NCI-H526 treated with DMSO at 0.1 percent for 48 hours (cell line): ENCODE measurements at places on chromosomes 1 and 21.

- no peak for DNase-seq
Measured at GRCh38 chr1:168348146-168348709, 67.6 kb downstream of the TBX19 start.

GRCh38 chr1:55623311-55623710 is 408.1 kb upstream of the USP24 start:
- no peak for DNase-seq

DNA sequence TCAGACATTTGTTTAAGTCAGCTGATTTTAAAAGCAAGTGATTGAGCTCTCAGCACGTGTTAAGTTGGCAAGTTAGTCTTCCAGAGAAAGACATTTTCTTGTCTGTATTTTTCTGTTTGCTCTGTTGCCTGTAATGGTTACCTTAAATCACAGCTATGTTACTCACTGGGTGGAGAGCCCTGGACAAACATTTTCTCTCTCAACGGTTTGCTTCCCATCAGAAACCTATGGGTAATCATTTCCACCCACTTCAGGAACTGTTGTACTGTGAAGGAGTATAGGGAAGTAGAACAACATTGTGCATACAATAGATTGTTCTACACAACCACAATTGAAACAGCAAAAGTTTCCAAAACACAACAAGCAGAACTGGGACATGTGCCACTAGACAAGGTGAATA is 113.9 kb upstream of the DPT start:
- no peak for DNase-seq

- peak; percentile 20 for DNase-seq
Measured at GRCh38 chr1:112614460-112615065, 4.4 kb downstream of the ST7L start.

DNA sequence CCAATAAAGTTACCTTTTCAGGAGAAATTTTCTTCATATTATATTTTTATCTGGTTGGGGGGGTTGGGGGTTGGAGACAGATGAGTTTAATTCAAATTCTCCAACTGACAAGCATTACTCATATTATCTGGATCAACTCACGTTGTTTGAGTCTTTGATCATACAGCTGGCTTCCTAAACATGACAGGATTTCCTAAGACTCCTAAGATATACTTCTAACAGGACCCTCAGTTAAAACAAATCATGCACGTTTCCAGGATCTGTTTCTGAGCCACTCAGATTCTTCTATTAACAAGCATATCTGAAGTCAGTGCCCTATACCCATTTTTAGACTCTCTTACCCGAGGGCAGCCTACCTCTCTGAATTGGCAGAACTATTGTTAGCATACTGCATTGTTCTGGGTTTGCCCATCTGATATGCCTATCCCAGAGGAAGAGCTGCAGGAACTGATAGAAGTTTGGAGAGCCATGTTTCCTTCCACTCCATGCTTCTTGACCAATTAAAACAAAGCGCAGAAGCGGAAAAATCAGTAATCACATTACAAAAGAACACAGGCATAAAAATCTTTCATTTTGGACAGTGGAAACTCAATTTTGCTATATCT is 653.9 kb downstream of the LTN1 start:
- no peak for DNase-seq

DNA sequence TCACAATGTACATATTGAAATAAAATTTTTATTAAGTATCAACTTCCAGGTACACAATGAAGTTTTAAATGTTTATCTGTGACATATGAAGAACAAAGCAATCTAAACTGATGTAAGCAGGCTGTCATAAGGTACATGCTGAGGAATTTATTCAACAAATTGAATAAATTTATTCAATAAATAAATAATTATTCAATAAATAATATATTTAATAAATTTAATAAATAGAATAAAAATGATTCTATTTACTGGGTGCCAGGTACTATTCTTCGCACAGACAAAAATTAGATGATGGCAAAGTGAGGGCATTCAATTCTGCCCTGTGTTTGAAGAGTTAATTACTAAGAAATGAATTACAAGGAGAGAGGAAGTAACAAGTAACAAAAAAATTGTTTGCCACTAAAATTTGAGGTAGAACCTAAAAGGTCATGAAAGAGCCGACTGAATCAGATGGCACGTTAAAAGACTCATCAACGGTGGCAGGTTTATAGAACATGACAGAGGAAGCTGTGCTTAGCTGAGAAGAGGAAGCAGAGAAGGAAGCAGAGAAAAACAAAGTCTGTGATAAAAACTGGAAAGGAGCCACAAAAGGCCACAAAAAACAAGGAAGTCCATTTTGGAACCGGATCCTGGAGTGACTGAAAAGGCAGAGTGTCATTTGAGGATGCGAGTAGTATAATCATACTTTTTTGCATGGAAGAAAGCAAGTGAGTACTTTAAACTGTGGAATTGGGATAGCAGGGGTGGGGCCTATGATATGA is 2.2 kb upstream of the USP24 start:
- DNase-seq, result no peak

GRCh38 chr1:170696591-170697290 is 32.8 kb downstream of the PRRX1 start:
- no peak for DNase-seq

DNA sequence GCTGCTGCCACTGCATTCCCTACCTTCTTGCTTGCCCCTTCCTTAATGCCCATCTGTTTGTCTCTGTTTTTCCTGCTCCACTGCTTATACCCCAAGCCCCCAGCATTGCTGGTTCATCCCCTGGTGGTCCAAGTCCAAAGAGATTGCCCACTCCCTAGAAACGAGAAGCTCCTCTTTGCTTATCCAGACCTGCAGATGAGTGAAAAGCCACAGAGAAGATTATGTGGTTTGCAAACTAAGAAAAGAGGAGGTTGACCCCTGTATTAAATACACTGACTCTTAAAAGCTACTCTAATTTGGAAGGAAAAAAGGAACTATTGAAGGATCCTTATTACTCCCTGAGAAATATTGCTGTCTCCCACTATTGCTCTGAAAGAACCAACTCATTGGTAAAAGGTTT is 146.8 kb upstream of the RAB4A start:
- no peak for DNase-seq

GRCh38 chr1:182990413-182991144 is 32.6 kb upstream of the LAMC1 start:
- no peak for DNase-seq

- no peak for DNase-seq
Measured at GRCh38 chr1:227924168-227924832, 23.4 kb downstream of the WNT9A start.

DNA sequence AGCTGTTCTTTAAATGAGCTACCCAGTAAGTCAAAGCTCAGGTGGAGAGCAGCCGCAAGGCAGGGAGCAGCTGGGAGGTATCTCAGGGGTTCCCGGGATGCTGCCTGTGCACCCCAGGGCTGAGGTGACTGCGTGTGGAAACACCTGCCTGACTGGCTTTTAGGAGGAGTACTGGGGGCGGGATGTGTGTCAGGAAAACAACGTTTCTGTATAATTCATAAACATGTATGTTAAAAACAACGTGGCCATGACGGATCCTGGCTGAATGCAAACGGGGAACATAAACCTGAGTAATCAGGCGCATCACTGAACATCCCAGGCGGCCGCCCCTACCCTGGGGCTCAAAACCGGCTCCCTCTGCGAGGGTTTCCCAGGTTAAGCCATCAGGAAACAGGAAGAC is 1.5 kb downstream of the C1orf159 start:
- no peak for DNase-seq

DNA sequence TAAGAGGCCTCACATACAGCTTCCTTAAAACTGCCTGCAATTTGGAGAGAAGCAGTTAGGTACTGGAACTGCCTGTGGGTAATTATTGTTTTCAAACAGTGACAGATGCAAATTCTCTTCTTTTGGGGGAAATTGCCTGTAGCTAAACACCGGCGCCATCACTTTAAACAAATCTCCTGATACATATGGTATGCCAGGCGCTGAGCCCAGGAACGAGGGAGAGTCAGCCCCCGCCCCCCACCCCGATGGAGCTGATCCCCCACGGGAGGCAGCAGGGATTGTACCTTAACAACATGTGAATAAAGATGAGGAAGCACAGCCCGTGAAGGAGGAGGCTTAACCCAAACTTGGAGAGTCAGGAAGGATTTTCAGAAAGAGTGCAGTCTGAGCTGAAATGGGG is 7.1 kb downstream of the TMEM51 start:
- DNase-seq, result peak; percentile 92

DNA sequence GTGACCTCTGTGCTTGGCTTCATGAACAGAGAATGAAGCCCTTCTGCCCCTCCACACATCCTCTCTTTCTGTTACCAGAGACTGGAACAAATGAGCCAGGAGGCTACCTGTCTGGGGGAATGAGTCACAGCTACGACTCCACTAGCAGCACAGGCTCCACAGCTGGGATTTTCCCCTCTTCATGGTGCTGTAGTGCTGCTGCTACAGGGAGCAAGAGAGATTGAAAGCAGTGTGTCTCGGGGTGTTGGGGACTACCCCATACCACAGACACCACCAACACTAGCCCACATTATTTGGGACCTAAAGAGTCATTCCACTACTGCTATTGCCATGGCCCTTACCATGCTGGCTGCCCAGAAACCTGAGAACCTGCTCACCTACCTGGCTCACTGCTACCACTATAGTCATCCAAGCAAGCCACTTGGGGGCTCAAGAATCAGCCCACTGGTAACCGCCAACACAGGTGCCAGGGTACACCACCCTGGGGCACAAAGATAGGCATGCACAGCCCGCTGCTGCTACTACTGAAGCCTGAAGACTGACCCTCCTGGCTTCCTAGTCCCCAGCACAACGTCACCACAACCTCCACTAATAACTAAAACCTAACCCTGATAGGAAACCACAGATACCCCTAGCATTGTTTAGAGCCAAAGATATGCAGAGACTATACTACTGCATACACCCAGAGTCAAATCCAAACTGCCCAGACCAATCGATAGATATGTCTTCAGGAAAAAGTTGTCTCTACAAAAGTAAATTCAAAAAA is 17.7 kb downstream of the CD1E start:
- no peak for DNase-seq

- DNase-seq, result no peak
Measured at GRCh38 chr1:212309967-212310366, 24.8 kb downstream of the PPP2R5A start.

DNA sequence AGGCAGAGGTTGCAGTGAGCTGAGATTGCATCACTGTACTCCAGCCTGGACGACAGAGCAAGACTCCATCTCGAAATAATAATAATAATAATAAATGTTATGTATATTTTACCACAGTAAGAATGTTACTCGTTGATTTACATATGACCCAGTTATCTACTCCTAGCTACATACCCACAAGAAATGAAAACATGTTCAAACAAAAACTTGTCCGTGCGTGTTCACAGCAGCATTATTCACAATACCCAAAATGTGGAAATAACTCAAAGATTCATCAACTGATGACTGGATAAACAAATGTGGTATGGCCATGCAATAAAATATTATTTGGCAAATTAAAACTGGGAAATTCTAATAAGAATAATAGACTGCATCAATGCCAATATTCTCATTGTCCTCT is 31.7 kb upstream of the ENSA start:
- no peak for DNase-seq

DNA sequence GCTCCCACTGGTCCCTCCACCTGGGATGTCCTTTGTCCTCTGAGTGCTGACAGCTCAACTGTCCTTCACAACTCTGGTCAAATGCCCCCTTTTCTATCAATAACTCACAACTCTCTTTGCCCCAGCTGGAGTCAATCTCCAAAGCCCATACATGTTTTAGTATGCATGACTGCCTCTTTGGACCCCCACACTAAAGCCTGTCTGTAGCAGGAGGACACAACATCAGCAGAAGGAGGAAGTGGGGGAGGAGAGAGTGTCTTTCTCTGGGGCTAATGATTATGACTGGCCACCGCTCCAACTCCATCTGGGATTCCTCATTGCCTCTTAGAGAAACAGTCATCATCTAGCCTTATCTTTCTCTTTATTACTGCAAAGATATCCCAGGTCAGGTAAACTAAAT is 186.6 kb upstream of the FGGY start:
- no peak for DNase-seq

- DNase-seq, result peak; percentile 16
Measured at GRCh38 chr1:9406111-9406510, 113.4 kb downstream of the SPSB1 start.

GRCh38 chr1:47911892-47912291 is 85.3 kb downstream of the TRABD2B start:
- DNase-seq, result no peak

- DNase-seq, result no peak
Measured at GRCh38 chr1:85581802-85582686, 1.5 kb downstream of the CCN1 start.

DNA sequence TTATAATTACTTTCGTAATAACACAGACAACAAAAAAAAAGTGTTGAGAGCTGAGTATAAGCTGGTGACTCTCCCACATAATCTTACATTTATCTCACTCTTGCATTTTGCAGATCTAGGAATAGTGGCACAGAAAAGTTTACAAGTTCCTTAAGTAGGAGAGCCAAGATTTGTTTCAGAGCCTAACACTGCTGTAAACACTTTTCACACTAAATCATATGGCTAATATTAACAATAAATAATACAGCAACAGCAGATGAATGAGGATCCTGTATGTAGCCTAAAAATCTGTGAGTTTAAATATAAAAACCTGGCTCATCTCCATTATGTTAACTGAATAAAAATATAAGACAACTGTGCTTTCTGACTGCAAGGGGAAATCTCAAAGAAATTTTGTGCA is 846.5 kb upstream of the ADAMTS5 start:
- no peak for DNase-seq

DNA sequence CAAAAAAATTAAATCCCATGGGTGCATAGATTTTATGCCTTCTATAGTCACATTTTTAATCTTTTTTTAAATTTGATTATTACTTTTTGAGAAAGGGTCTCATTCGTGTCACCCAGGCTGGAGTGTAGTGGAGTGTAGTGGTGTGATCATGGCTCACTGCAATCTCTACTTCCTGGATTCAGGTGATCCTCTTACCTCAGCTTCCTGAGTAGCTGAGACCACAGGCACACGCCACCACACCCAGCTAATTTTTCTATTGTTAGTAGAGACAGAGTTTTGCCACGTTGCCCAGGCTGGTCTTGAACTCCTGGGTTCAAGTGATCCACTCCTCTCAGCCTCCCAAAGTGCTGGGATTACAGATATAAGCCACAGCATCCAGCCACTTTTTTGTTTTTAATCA is 10.4 kb downstream of the CBR3 start:
- no peak for DNase-seq

- no peak for DNase-seq
Measured at GRCh38 chr1:76510672-76511557, 356.4 kb upstream of the ST6GALNAC5 start.

DNA sequence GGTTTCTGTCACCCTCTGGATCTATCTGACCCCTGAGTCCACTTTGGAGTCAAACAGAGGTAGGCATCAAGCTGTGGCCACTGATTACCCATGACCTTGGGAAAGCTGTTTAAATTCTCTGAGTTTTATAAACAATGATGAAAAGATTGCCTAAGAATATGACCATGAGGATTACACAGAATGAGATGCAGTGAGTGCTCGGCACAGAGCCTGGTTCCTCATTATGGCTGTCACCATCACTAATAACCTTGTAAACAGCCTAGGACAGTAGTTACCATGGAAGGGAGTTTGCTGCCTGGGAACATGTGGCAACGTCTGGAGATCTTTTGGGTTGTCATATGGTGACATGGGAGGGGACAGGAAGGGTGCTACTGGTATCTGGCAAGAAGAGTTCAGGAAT is 248.3 kb upstream of the KAZN start:
- no peak for DNase-seq
